ENCODE measurements at places on chromosomes 7 and 10. TPM values are rescaled to one million over a fixed set of nuclear protein-coding genes. Genes with fewer than 3 reads are reported as not detected.

The GPR15LG gene
- not detected for total RNA-seq

The COL13A1 gene
- total RNA-seq = 44.3 TPM

The NOS3 gene
- 5.8 TPM for total RNA-seq

The SPAM1 gene
- not detected for total RNA-seq

The TRPV5 gene
- total RNA-seq = not detected

The STRIP2 gene
- 5.2 TPM for total RNA-seq

The ELAPOR2 gene
- 7.1 TPM for total RNA-seq

The FGFR2 gene
- 0.19 TPM for total RNA-seq

The PNLIPRP2 gene
- total RNA-seq = not detected
